CD4-positive, CD25-positive, alpha-beta regulatory T cell (primary cell): ENCODE measurements at places on chromosomes 1 and 21.

- no peak for DNase-seq
Measured at GRCh38 chr1:242083742-242084141, 84.8 kb upstream of the MAP1LC3C start.

DNA sequence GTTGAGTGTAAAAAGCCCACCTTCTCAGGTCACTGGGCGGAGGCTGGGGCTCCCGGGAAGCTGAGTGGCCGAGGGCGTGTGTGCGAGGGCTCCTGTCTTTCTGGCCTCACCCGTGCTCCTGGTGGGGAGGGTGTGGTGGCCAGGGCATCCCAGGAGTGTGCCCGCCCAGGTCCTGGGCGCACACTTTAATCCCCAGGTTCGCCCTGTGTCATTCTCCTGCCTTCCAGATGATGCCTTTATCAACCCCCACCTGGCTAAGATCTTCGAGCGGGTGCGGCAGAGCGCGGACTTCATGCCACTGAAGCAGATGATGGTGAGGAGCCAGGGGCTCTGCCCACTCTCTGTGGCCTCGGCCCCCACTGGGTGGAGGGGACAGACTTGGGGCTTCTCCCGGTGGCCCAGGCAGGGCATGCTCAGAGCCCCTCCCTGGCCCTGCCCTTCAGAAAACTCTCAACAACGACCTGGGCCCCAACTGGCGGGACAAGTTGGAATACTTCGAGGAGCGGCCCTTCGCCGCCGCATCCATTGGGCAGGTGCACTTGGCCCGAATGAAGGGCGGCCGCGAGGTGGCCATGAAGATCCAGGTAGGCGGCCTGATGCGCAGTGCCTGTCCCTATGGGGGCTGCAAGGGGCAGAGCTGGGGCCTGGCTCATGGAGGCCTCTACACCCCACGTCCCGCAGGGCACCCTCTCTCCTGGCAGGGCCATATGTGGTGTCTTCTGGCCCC is 42.5 kb downstream of the COQ8A start:
- no peak for DNase-seq

- peak; percentile 34 for DNase-seq
Measured at GRCh38 chr1:180231936-180232335, 1.9 kb downstream of the LHX4 start.

GRCh38 chr1:112708002-112708448 is 1.1 kb upstream of the RHOC start:
- DNase-seq, result no peak

DNA sequence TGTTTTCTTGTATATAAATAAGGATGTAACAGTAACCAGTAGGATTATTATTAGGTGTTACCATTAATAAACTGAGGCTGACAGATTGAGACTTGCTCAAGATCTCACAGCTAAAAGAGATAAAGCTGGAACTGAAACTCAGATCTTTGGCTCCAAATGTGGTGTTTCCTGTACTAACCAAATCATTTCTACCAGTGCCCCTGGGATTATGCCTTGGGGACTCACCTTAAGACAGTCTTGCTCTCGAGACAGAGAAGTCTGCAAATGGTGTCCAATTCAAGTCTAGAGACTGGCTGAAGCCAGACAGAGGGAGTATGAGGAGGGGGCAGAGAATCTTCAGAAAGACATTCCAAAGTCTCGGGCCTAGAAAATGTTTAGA is 593 bp upstream of the CD53 start:
- no peak for DNase-seq

GRCh38 chr1:151196292-151196800 is 2.0 kb upstream of the PIP5K1A start:
- DNase-seq, result peak; percentile 50

GRCh38 chr1:68103011-68103545 is 52.7 kb upstream of the DIRAS3 start:
- no peak for DNase-seq

DNA sequence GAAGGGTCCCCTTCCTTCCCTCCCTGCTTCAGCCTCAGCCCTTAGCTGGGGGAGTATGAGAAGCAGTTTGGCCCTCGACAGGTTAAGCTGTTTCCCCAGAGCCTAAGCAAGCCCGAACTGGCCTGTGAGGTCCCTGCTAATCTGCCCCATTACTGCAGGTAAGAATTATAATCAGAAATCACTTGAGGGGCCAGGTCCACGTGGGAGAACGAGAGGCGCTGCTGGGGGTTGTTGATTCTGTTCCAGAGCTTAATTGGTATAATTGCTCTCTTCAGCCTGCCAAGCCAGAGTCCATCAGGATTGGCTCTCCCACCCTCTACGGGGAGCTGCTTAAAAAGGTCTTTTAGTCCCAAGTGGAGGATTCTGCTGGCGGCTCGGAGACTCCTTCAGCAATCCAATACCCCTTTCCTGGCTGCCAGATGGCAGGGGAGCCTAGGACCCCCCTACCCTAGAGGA is 70.8 kb downstream of the UBE2T start:
- DNase-seq, result no peak

DNA sequence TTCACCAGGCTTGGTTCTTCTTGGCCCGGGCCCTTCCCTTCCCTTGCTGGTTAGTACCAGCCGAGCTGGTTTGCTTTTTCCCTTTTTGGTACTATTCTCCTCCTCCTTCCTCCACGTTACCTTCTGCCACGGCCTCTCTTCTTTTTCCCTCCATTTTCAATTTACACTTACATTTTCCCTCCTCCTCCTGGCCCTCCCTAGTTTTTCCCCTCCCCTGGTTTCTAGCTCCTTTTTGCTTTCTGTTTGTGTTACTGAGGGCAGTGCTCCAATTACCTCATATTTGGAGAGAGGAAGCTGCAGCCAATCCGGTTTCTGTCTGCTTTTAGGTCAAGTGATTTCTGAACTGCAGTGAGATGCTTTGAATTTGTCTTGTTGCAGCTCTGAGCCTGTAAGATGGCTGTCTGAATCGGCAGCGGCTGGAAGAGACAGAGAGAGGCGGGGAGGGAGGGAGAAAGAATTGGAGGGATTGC is 63.7 kb downstream of the MACF1 start:
- DNase-seq, result no peak

- no peak for DNase-seq
Measured at GRCh38 chr1:244324176-244324883, 127.4 kb downstream of the ADSS2 start.

DNA sequence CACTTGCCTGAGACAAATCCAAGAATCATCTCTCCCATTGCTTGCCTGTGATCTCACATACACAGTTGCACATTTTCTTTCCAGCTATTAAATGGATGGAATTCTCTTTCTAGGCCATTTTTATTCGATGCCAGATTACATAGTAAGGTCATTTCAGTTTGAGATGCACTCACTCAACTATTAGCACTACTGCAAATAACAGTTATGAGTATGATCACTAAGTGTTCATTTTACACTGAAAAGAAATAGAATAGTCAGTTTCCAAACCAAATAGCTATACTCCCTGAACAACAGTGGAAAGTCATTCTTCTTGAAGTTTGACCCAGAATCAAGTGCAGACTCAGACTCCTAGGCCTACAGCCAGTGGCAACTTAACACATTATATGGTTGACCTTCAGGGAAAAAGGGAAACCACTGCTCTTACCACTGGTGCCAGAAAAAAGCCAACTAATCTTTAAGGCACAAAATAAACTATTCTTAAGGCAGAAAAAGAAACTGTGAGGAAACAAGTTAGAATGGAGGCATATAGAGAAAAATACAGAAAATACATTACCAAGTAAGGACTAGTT is 31.5 kb downstream of the WNT2B start:
- no peak for DNase-seq

DNA sequence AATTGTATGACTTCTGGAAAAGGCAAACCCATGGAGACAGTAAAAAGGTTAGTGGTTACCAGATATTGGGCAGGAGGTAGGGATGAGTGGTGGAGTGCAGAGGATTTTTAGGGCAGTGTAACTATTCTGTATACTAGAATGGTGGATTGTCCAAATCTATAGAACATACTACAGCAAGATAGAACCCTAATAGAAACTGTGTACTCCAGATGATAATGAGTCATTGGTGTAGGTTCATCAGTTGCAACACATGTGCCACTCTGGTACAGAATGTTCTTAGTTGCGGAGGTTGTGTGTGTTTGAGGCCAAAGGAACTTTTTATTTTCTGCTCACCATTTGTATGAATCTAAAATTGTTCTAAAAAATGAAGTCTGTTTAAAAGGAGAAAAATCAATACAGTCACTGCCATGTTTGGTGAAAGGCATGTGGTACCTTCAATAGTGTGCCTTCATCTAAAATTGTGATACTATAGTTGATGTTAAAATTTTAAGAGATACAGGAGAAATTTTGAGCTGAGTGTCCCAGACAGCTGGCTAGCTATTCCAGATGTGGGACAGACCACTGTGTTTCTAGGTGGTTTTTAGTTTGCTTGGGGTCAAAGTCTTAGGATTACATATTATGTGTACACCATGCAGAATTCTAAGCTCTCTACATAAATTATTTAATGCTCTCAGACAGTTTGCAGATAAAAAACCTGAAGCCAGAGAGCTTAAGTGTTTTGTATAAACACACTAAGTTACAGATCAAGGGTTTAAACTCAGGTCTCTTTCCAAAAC is 150.5 kb downstream of the RPS6KC1 start:
- DNase-seq, result no peak

- DNase-seq, result no peak
Measured at GRCh38 chr1:100266741-100267140, 725 bp downstream of the RTCA start.

DNA sequence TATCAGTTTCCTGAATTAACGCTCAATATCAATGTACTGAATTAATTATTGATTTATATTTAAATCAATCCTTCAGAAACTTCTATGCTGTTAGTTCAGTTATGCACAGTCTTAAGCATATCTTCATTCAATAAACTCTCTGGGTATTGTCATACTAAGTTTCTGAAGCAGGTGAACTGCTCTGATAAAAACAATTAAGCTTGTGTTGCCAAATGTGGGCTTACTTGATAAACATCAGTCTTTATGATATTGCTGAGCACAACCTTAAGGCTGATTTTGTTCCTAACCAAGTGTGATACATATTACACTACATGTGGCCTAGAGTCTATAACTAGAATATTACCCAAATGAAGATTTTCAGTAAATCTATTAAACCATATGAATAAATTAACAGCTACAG is 67.6 kb downstream of the DPYD start:
- no peak for DNase-seq

DNA sequence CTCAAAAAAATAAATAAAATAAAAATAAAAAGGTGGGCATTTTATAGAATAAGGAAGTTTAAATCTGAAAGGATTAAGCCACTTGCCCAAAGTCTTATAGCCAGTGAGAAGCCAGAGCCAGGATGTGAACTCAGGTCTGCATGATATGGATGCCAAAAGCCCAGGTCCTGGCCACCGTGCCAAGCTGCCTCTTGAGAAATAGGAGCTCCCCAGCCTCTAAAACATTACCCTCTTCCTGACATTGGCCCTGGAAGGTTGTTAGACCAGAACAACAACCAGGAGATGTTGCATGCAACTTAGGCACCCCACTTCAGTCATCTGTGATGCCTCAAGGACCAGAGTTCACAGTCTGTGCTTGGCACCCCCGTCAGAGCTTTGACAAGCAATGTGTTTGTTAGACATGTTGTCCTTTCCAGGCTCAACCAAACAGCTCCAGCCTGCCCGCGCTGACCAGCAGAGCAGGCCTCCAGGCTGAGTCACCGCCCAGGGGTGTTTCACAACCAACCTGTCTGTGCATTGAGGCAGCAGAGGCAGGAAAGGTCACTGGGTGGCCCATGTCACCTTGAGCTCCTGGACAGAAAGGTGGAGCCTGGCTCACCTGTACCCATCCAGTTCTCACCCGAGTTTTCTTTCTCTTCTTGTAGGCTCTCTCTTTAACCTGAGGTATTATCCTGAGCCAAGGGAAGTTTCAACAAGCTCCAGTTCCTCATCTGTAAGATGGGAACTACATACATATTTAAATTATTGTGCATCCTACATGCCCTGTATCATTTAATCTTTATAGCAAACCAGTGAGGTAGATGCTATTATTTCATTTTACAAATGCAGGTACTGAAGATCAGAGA is 14.9 kb upstream of the MED18 start:
- DNase-seq, result no peak

DNA sequence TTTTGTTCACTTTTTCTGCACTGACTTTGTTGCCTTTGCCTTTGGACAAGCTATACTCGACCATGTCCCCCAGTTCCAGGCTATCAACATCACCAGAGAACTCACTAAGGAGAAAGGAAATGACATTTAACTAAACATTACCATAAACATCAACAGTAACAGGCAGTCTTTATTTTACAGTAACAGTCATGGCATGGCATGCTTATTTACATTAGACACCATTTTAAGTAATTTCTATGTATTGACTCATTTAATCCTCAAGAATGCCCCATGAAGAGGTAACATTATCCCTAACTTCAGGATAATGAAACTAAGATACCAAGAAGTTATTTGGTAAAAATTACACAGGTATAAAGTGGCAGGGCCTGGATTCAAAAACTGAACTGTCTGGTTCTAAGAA is 8.7 kb upstream of the NRAS start:
- DNase-seq, result no peak

DNA sequence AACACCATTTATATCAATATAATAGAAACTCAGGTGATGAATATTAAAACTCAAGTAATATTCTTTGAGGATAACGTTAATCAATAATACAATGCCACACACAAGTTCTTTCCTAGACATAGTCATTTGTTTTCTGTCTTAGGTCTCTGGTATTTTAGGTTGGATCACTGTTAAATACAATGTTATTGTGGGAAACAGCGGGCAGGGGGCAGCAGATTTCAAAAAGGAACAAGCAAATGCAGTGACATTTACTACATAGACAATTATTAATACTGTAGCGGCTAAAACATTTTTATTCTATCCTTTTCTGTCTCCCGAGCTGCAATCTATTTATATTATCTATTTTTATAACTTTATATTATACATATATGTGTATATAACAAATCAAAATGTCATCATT is 186.4 kb upstream of the ZNHIT6 start:
- no peak for DNase-seq

GRCh38 chr1:226248091-226248490 is 24.6 kb downstream of the MIXL1 start:
- no peak for DNase-seq

- DNase-seq, result no peak
Measured at GRCh38 chr1:69929308-69930057, 275.9 kb downstream of the LRRC40 start.

DNA sequence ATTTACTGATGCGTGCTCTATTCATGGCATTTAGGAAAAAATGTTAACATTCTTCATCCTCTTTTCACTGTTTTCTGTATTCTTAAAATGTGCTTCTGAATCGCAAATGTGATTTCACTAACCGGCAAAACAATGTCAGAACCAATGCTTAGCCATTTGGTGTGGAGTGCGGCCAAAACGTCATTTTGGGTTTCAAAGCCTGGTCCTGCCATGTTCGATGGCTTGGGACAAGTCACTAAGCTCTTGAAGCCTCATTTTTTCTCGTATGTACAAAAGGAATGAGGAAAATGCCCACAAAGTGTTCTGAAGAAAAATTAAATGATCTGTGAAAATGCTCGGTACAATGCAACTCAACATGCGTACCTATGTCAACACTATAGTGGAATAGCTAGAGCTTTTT is 175.3 kb downstream of the APP start:
- no peak for DNase-seq

GRCh38 chr1:150544204-150544603 is 5.0 kb upstream of the ADAMTSL4 start:
- no peak for DNase-seq

GRCh38 chr1:7159116-7159781 is 374.0 kb downstream of the CAMTA1 start:
- no peak for DNase-seq
